ENCODE measurements at places on chromosomes 3 and 15.

DNA sequence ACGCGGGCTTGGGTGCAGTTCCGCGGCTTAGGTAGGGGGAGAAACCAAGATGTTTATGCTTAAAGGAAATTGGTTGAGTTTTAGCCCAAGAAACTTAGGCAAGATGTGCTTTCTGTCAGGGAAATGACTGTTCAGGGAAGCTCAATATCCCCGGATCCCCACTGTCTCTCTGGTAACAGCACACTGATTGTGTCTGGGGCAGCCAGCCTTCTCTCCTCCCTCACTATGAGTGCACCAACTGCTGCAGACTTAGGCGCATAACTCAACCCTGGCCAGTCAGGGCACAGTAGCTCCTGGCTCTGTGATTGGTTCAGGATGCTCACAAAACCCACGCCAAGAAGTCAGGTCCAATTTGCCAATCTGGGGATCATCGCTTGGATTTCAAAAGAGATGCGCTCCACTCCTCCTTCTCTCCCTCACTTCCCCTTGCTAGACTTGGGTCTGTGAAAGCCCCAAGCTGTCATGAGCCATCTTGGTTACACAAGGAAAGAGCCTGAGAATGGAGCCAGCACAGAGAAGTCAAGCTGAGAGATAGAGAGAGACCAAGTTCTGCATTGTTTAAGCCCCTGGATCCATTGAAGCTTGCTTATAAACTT lies 42.5 kb upstream of the CACNA2D3 start:
- DNase-seq = no peak

GRCh38 chr15:57994221-57995049 lies 71.1 kb downstream of the ALDH1A2 start:
- DNase-seq = no peak

- no peak for DNase-seq
Measured at GRCh38 chr3:174098746-174099145, 701.2 kb downstream of the NLGN1 start.

DNA sequence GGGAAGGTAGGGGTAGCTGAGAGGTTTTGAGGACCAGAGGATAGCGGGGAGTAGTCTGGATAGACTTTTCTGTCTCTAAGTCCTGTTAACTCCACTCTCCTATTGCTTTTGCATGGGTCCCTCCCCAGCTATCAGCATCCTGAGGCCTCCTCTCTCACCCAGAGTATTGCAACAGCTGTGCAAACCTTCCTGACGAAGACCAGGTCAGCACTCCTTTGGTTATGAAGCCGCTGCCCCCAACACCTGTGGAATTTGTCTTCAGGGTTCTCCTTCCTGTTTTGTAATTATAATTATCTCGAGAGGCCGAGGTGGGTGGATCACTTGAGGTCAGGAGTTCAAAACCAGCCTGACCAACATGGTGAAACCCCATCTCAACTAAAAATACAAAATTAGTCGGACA lies 24.8 kb downstream of the TYRO3 start:
- DNase-seq = no peak

- no peak for DNase-seq
Measured at GRCh38 chr3:12372741-12373280, 83.9 kb downstream of the PPARG start.

- DNase-seq = no peak
Measured at GRCh38 chr15:91849180-91849579, 4.3 kb upstream of the SLCO3A1 start.

- no peak for DNase-seq
Measured at GRCh38 chr15:83063551-83063950, 3.5 kb downstream of the BTBD1 start.

- DNase-seq = no peak
Measured at GRCh38 chr3:115428841-115429240, 194.5 kb upstream of the GAP43 start.

DNA sequence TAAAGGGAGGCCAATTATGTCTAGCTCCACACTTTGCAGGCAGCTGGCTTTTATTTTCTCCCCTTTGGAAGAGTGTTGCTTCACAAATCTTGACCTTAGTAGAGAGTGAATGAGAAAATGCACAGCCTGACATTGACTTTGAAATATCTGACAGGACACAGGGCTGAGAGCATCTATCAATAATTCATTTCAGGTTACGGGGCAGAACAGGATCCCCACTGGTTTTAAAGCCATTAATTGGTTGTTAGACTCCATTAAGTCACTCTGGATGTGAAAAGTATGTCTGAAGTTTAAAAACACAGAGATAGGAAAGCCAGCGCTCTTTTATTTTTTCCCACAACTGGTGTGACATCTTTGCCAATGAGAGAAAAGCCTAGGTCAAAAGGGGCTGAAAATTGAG lies 251.9 kb upstream of the TMC3 start:
- DNase-seq = no peak

GRCh38 chr3:186682812-186683211 lies 17.0 kb downstream of the HRG start:
- DNase-seq = no peak

DNA sequence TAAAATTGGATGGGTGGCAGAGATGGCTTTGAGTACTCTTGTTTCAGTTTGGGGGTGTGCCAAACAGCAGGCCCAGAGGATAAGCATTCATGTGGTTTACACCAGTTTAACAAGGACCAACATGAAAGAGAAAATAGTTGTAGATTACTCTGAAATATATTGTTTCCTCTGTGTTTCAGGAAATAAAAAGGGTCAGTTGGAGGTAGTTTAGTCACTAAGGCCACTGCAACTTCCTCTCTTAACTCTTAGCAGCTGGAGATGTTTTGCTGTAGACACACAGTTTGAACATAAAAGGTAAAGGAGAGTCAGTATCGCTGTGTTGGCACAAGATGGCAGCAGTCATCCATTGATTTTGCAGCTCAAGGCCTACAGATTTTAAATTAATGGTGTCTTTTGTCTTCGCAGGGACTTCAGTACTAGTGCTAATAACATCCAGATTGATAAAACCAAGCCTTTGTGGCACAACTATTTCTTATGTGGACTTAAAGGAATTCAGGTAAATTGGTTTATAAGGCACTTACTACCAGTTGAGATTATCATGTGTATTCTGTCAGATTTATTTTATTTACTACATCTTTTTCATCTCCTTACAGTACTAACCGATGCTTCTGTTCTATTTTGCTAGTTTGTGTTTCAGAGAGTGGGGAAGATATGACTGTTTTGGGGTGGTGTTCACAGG lies 65.5 kb downstream of the GALK2 start:
- peak; percentile 59 for DNase-seq

GRCh38 chr3:173761161-173761560 lies 363.6 kb downstream of the NLGN1 start:
- no peak for DNase-seq

DNA sequence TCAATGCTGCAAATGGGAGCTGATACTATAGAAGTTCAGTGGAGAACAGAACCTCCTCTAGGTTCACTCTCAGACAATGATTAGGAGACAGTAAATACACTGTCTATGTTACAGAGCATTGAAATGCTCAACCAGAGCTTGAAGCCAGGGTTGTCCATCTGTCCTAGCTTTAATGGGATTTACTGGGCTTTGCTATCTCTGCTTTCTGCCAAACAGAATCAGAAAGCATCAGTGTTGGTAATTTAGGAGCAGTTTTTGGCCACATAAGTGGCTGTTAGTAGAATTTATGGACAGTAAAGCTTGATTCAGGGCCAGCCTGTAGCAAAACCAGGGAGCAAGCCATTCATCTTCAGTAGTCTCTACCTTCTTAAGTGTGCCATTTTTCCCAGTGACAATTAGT lies 396.3 kb downstream of the LSAMP start:
- no peak for DNase-seq

GRCh38 chr3:87084868-87085267 lies 93.9 kb upstream of the VGLL3 start:
- no peak for DNase-seq

- DNase-seq = peak; percentile 47
Measured at GRCh38 chr15:66931768-66932633, 133.4 kb upstream of the SMAD3 start.

DNA sequence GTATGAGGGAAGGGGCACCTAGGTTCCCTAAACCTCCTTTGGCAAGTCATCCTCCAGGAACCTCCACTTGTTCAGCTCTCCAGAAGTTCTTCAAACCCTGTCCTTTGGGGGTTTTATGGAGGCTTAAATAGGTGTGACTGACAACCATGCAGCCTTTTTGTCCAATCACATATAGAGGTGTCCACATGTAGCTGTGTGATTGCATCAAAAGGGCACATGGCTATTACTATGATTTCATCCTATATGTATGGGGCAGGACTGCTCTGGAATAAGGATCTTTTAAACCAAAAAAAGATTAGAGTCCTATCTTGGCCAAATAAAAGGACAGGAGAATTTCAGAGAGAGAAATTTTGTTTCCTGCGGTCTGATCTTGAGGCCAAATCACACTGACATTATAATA lies 453.2 kb upstream of the EPHA6 start:
- DNase-seq = no peak

DNA sequence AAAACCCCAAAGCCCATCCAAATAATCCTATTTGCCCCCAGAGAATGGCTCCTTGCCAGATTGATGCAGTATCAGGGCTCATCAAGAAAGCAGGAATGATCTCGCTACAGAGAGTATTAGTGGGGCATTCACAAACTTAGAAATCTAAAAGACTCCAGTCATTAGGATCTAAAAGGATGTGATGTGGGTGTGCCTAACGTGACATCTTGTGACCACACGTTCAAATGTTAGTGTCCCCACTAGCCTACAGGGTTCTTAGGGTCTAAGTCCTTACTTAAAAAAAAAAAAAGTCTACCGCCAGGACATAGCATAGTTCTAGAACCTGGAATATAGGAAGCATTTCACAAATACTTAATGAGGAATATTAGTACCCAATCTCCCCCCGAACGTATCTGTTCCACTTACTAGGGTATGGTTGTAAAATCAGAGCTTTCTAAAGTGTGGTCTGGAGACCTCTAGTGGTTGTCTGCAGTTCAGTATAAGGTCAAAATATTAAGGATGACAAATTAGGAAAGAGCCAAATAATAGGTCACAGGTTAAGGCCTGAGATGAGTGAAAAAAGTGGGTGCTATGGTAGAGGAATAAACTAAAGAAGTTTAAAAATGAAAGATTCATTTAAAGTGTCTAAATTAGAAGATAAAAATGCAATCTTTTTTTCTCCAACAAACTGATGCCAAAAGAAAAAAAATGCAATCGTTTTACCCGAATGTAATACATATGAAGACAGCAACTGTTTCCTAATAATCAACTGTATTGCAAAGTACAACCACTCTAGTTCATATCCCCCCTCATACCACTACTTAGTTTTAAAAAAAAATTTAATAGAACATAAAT lies 4.2 kb upstream of the CHRM5 start:
- DNase-seq = no peak

GRCh38 chr3:12705981-12706380 lies 42.1 kb upstream of the RAF1 start:
- DNase-seq = no peak

- DNase-seq = no peak
Measured at GRCh38 chr3:123568875-123569274, 16.0 kb downstream of the HACD2 start.

DNA sequence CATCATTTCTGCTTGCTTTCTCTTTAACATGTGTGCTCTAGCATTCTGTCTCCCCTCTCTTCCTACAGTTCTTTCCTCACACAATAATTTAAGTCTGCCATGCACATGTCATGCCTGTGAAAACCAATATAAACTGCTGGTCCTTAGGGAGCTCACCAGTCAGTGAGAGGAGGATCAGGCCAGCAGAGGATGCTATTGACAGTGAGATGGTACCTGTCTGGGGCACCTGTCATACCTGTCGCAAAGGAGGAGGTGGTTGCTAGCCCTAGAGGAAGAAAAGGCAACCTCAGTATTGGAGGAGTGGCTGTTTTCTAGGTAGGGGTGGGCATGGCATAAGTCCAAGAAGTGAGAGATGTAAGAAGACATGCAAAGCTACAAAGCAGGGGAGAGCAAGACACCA lies 194.6 kb downstream of the GABRG3 start:
- no peak for DNase-seq

DNA sequence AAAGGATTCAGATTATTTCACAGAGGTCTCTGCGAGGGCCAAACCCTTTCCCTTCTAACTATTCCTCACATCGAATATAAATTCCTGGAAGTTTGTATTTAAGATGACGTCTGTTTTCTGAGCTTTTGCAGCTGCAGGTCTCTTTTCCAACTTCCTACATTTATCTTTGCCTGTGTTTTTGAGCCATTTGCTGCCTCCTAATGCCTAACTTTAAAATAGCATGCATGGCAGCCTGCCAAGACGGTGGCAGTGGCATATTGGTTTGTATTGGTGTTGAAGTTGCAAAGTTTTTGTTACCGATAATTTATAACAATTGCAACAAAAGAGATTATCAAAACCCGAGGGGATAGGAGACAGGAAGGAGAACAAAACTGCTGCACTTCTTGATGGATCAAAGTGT lies 187.1 kb upstream of the DNAJC19 start:
- DNase-seq = peak; percentile 84
